ENCODE measurements at places on chromosomes 6 and 20.
A peak's percentile ranks its signal among the peaks of the same experiment; 100 is the strongest.

DNA sequence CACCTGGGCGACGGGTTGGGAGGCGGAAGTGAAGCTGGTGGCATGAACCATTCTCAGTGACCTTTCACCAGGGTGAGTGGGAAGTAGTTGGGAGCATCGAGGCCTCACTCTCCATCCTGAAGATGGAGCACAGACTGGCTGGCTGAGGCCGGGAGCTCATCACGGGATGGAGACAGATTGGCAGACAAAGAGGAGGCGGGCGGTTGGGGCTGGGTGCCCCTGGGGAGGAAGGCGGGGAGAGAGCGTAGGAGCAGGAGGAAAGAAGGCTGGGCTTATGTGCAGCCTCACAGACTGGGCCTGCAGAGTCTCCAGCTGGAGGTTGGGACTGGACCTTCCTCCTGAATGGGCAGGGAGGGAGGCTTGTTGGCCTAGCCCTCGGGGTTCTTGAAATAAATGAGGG lies 44.2 kb upstream of the SCRT2 start:
- DNase-seq, result no peak

DNA sequence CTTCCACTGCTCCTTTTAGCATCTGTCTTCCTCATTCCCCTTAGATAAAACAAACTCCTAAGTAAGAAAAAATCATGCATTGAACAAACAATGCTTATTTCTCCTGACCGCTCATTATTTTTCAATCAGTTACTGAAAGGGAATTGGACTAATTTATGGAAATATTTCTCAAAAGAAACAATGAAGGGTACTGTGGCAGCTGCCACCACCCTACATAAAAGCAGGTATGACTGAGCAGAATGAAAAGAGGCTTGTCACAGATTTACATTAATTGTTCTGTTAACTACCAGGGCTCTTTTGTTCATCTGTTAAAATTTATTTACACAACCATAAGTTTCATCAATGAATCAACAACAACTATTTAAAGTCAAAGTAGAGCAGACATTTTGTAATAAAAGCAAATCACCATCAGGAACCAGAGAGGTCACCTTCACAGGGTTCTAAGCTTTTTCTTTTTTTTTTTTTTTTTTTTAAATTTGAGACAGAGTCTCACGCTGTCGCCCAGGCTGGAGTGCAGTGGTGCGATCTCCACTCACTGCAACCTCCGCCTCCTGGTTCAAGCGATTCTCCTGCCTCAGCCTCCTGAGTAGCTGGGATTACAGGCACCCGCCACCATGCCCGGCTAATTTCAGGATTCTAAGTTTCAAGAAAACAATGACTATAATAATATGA lies 204.0 kb downstream of the PTPRK start:
- no peak for DNase-seq

- DNase-seq, result no peak
Observed at GRCh38 chr6:84458271-84458670, 230.8 kb upstream of the CEP162 start.

- DNase-seq, result peak; percentile 66
Observed at GRCh38 chr6:110875548-110876169, 1.1 kb downstream of the AMD1 start.
